DND-41 (cell line): ENCODE measurements at places on chromosomes 3 and 15.

DNA sequence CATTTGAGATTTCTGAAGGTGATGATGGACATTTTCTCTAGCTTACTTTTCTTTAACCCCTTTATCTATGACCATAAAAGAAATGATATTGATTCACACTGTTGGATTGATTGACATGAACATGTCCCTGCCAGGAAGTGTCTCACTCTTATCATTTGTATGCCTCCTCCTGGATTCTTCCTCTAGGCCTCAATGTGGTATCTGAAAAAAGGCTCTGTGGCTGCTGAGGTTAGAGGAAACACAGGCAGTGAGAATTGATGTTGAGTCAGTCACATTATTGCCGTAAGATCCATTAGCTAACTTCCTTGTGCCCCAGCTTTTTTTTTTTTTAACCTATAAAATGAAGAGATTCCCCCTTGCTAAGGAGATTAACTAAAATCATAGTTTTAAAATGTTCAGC lies 8.0 kb upstream of the THRB start:
- no peak for DNase-seq

DNA sequence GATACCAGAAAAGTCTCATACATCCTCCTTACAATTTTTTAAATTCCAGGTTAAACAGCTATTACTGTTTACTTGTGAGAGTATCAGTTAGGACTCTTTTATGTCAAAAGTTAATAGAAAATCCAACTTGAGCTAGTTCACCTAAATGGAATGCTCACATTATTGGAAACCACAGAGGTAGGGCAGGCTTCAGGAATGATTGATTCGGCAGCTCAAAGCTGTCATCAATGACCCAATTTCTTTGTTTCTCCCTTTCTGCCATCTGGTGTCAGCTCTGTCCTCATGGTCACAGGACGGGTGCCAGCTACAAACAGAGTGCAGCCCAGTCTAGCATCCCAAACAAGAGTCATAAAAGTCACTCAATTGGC lies 32.2 kb downstream of the CFAP20DC start:
- DNase-seq: no peak

GRCh38 chr15:63357061-63357460 lies 24.6 kb downstream of the CA12 start:
- no peak for DNase-seq

DNA sequence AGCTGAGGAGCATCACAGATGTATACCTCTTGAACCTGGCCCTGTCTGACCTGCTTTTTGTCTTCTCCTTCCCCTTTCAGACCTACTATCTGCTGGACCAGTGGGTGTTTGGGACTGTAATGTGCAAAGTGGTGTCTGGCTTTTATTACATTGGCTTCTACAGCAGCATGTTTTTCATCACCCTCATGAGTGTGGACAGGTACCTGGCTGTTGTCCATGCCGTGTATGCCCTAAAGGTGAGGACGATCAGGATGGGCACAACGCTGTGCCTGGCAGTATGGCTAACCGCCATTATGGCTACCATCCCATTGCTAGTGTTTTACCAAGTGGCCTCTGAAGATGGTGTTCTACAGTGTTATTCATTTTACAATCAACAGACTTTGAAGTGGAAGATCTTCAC lies 3.0 kb downstream of the CCR8 start:
- no peak for DNase-seq

DNA sequence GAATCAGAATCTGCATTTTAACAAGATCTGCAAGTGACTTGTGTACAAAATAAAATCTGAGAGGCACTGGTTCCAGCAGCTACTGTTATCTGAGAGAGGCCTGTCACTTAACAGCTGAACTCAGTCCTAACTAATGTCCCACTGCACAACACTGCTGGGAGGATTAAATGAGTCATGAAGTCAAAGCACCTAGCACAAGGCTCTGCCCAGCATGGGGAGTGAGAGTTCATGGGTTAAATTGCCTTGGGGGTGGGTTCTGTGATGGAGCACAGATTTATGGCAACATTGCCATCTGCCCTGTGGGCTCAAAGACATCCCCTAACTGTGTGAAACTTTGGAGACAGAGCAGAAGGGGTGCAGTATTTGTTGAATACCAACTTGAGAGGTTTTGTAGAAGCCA lies 250.9 kb downstream of the PLCL2 start:
- DNase-seq: no peak

- no peak for DNase-seq
Measured at GRCh38 chr3:172913911-172914655, 163.6 kb downstream of the ECT2 start.

GRCh38 chr3:141011232-141011996 lies 39.7 kb upstream of the SPSB4 start:
- peak; percentile 88 for DNase-seq

DNA sequence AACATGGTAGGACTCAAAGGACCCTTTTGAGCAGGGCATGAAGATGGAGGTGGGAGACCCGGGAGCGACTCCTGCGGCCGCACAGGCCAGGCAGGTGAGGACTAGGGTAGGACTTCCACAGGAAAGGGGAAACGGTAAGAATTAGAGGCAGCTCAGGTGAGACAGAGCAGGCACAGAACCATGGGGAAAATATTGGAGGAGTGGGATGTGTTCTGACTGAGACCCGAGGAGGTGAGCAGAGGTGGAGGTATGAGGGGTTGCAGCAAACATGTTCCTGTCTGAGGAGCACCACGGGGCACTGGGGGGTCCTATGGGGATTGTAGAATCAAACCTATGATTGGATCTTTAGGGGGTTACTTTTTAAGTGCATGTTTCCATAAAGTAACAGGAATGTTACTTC lies 1.4 kb upstream of the ISG20 start:
- no peak for DNase-seq

GRCh38 chr3:61964566-61964965 lies 403.2 kb downstream of the PTPRG start:
- no peak for DNase-seq

DNA sequence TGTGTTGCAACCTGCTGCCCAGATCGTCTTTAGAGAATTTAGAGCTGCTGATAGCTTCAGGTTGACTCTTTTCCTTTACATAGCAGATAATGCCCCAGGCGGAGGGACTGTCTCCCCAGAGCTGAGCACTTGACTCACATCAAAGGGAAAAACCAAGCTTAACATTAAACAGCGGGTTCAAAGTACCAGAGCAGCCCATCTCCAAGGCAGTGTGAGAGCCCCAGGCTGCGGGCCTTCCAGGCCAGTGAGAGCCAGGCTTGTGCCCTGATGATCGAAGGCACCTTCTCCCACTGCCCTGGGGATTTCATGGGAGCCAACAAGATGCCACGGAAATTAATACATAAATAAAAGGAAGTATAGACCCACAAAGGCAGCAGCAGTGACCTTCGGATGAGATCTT lies 275.6 kb downstream of the XXYLT1 start:
- no peak for DNase-seq

DNA sequence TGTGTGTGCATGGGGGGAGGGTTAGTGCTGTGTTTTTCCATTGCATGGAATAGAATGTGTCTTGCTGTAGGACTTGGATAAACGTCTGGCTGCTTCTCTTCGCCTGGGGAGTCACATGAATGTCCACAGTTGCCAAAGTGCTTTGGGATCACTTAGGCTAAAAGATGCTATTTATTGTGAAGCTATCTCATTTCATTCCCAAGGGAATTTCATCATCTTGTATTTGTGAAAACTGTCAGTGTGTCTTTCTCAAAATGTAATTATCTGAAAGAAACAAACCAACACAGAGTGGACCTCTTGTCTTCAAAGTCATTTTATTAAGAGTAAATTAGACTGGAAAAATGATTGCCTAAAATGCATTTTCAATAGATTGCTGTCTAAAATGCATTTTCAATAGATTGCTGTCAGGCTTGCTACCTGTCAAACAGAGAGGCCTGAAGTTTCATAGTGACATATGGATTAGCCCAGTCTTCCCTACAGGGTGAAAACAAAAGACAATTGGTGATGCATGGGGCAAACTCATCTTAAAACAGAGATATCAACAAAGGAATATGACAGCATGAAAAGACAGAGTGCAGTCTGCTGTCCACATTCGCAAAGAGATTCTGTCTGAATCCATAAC lies 117.1 kb upstream of the GOLIM4 start:
- DNase-seq: no peak

- no peak for DNase-seq
Measured at GRCh38 chr3:11120091-11120805, 34.0 kb upstream of the HRH1 start.

GRCh38 chr3:61331929-61332552 lies 80.8 kb upstream of the FHIT start:
- no peak for DNase-seq

GRCh38 chr3:45191424-45191823 lies 34.7 kb downstream of the TMEM158 start:
- DNase-seq: no peak

DNA sequence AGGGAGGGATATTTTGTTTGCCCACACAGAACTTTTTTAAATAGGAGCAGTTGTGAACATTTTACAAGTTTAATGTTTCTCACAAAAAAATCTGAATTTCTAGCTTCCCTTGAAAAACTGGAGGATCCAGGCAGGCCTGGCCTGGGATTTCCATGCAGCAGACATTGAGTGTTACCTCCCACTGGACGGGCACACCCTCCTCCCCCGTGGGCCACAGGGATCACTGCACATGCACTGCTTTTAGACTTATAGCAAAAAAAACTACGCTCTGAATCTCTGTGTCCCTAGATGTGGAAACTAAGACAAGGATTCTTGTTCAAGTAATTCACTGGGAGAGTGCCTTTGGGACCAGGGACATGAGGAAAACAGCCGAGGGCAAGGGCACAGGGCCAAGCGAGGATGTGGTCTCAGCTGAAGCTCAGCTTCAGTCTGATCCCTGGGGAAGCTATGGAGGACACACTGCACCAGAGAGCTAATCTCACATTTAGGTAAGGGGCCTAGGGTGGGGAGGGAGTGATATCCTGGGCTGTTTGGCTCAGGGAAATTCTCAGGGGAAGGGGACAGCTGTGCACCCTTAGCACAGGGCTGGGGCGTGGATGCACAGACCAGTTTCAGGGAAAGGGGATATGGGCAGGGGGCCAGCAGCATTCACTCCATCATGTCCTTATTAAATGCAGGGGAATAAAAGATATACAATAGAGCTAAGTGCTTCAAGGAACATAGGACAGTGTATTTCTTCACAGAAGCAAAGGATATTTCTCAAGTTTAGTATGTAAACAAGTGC lies 46.0 kb downstream of the FSIP1 start:
- no peak for DNase-seq

DNA sequence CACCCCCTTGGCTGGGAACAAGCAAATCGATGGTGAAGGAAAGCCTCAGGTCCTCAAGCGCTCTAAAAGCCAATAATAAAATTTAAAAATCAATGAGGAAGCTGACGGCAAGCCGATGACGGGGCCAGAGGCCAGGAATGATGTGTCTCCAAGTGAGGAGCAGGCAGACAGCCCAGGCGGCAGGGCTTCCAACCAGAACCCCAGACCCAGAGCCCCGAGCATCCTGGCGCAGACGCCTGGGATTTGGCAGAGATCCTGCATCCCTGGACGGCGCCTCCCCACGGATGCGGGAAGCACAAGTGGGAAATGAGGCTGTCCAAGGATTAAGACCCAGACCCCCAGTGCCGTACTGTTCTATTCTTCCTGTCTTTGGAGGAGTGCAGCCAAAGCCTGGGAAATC lies 123.0 kb upstream of the PROK2 start:
- DNase-seq: no peak

DNA sequence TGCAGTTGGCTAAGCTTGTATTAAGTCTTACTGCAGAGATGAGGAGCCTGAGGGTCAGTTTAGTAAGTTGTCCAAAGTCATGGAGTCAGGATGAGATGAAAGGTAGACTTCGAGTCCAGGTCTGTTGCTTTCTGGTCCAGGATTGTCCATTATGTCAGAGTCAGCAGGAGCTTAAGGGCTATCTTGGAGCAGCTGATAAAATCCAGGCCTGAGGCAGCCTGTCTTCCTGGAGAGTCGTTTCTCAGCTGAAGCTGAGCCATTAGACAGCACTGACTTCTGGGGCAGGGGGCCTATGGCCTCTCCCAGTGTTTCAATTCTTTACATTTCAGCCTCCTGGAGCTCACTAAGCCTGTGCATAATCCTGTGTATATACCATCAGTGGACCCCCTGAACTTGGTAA lies 219.5 kb upstream of the GAP43 start:
- no peak for DNase-seq
